ENCODE measurements at places on chromosomes 1 and 21.

- no peak for DNase-seq
Observed at GRCh38 chr1:226332947-226333346, 24.0 kb upstream of the LIN9 start.

DNA sequence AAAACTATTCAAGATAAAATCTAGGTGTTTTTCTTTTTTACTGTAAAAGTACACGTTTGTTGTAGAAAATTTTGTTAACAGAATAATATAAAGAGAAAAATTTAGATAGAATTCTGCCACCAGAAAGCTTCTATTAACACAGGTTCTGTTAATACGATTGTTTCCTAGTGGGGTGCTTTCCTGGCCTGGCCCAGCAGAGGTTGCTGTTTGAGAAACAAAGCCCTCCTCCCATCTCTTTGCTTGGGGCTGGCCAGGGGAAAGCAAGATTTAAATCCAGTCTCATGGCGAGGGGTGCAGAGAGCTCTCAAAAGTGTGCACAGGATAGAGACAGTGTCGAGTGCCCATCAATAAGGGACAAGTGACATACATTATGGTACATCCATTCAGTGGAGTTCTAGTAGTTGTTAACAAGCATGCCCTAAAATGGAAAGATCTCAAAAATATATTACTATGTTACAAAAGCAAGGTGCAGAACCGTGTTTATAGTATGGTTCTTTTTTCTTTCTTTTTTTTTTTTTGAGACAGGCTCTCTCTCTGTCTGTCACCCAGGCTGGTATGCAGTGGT lies 14.6 kb upstream of the ACBD3 start:
- no peak for DNase-seq

GRCh38 chr1:64476251-64476952 lies 6.5 kb downstream of the CACHD1 start:
- DNase-seq = no peak

DNA sequence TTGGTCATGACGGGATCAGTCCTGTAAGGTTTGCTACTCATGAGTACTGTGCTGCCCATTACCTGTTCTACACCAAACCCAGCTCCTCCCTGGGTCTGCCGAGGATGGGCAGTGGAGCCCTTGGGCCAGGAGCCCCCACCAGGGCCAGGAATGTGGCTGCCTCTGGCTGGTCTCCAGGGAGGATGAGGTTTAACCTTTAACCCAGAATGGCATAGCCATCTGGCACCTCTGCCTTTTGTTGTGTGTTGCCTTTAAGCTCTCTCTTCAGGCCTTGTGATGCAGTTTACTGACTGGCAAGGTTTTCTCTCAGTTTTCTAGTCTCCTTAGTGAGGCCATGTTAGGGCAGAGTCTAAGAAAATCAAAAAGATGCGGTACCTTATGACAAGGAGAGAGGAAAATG lies 38.6 kb downstream of the SIPA1L2 start:
- DNase-seq = no peak

Measured in cortex of kidney (tissue), 1 donor.